ENCODE measurements at places on chromosomes 2 and 18.

DNA sequence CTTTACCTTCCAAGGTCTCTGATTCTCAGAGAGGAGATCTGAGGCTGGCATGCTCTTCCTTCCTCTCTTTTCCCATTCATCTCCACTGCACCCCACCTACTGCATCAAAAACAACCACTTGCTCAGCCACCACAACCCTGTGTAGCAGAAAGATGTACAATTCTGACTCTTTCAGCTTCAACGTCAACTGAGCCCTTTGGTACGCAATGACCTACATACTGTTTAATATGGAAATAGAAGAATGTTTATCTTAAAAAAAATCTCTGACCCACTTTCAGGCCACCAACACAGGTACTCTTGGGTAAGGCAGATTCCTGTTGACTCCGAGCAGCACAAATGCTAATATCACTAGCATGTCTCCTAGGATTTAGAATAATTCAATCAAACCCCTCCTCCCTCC is 76.2 kb upstream of the AFF3 start:
- DNase-seq, result no peak

DNA sequence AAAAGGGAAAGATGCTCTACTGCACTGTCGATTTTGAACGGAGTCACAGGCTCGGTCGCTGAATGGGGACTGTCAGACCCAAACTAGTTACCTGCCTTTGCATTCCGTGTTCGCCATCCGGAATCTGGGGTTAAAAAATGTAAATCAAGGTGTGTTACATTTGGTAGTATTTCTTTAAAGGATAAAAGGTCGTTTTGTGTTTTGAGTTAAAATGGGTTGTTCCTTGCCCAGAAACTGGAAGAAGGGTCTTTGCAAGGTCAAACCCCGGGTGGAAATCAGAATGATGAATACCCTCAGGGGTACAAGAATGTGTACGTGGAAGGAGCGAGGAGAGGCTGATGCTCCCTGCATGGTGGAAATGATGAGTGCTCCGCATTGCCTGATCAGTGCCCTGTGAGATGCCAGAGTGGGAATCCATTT is 1.0 kb downstream of the VSNL1 start:
- DNase-seq, result no peak

- DNase-seq, result no peak
These were observed 744.4 kb downstream of the KCNJ3 start for GRCh38 chr2:155442755-155443372.

DNA sequence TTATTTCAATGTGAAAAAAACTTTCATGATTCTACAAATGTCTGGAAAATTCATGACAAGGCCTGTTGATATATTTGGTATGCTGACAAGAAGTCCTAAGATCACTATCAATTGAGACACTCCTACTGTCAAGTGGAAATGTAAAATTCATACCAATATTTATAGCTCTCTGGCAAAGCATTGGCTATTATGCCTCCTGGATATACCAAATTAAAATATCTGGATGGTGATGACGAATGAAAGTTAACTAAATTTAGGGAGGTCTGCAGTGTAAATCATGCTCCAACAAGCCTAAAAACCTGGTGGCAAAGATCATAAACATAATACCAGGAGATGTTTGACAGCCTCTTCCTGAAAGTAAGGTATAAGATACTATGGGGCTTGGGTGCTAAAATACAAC is 41.1 kb upstream of the TCF4 start:
- DNase-seq, result no peak

DNA sequence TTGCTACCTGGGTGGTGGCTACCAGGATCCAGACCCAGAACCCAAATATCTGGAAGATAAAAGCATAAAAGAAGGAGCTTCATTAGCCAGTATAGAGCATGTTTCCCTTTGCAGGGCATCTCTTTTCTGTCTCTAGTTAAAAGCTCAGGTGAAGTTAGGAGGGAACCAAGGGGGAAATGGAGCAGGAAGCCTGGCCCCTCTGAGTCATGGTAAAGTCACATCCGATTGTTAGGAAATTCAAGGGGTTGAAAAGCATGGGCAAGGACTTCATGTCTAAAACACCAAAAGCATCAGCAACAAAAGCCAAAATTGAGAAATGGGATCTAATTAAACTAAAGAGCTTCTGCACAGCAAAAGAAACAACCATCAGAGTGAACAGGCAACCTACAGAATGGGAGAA is 126.9 kb downstream of the RPIA start:
- DNase-seq, result no peak

DNA sequence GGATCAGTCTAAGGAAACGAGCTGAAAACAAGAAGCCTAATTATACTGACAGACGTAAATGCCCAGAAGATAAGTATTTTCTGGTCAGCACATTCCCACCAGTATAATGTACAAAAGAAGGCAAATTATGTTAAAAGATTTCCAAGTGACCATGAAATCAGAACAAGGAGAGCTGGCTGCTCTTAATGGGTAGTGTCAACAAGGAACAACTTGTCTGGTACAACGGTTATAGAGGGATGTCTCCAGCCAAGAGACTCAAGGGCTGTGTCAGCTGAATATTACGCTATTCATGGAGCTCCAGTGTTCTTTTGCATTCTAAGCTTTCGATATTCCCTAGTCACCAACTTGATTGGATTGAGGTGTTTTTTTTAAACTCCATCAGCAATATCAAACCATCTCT is 8.6 kb upstream of the L3MBTL4 start:
- DNase-seq, result no peak

- peak; percentile 24 for DNase-seq
These were observed 616 bp downstream of the EML6 start for GRCh38 chr2:54723996-54724559.

GRCh38 chr2:162072181-162072702 is 1.8 kb downstream of the DPP4 start:
- DNase-seq, result no peak

- DNase-seq, result no peak
These were observed 88.4 kb upstream of the MGAT4A start for GRCh38 chr2:98819231-98819766.

DNA sequence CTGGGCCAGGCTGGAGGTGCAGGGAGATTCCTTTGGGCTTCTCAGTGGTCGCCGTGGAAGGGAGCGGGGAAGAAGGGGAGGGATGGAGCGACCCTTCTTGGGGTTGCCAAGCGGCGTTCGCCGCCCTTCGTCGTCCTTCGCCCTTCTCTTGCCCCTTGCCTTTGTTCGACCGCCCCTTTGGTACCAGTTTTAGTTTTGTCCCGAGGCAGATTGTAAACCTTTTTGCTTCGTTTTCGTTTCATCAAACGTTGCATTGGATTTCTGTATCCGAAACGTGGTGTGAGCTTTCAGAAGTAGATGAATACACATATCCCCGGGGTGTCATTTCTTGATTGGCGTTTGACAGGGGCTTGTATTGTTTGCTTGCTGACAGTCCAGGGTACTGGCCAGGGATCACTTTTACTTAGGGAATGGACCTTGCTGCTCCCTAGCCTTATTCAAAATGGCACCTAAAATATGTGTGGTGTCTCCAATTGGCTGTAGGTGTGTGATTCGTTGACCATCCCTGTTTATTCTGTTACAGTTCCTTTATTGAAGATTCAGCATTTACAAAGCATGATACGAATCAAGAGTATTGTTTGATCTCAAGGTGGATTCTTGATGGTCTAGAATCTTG is 788 bp downstream of the USP14 start:
- no peak for DNase-seq

GRCh38 chr2:210557721-210558120 is 1.3 kb downstream of the CPS1 start:
- DNase-seq, result no peak

- no peak for DNase-seq
These were observed 165.8 kb downstream of the TNS1 start for GRCh38 chr2:217836901-217837491.

DNA sequence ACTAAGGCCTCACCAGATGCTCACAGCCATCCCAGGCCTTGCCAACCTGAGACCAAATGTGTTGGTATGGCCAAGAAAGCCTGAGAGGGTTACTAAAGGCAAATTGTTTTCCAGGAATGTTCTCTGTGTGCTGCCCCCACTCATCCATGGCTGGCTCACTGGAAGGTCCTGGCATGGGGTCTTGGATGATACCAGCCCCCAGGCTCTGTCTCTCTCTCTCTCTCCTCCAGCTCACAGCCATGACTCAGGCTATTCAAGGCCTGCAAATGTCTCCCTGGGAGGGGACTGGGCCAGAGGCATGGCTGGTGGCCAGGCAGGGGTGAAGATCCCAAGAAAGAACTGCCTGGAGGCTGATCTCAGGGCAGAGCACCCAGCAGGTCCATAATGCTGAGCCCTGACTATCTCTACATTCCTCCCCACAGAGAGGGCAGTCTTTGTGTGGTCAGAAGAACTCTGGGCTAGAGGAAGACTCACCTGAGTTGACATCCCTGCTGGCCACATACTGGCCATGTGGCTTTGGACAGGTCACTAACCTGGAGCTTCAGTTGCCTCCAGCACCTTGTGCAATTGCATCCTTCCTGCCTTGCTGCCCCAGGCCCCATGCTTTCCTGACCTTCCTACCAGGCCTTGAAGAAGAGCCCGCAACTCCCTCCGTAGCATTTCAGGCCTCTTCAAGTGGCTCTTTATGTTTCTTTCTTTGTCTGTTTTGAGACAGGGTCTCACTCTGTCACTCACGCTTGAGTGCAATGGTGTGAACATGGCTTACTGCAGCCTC is 150.4 kb downstream of the ZFP36L2 start:
- DNase-seq, result no peak

DNA sequence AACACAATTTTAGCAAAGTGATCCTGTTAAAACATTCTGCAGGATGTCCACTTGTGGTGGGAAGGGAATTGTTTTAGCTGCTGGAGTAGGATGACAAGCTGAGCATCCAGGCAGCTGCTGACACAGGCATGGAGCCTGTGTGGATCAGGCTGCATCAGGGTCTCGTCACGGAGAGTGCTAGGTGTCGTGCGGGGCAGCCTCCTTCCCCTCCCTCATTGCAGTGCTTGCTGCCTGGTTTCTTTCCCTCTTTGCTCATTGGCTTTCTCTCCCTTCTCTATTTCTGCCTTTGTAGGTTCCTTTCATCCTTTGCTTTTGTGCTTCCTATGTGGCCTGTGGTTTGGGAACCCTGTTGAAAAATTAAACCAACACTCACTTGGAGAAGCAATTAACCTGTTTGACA is 172.9 kb downstream of the TPGS2 start:
- no peak for DNase-seq

DNA sequence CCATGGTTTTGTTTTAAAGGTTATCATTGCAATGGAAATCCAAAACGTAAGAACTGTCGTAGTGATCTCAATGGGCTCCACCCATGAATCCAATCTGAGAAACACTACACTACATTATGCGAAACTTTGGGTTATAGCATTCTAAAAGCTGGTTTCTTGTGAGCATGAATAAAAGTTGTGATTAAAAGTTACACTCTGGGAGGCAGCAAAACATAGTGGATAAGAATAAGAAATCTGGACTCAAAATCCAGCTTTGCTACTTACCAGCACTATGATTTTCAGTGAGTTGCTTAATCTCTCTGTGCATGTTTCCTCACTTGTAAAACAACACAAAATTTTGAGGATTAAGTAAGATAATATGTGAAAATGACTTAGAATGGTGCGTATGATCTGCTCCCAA is 25.7 kb upstream of the THOC1 start:
- no peak for DNase-seq

GRCh38 chr2:124286089-124286783 is 261.1 kb downstream of the CNTNAP5 start:
- no peak for DNase-seq

GRCh38 chr2:74385396-74385795 is 5.3 kb upstream of the DCTN1 start:
- DNase-seq, result no peak

DNA sequence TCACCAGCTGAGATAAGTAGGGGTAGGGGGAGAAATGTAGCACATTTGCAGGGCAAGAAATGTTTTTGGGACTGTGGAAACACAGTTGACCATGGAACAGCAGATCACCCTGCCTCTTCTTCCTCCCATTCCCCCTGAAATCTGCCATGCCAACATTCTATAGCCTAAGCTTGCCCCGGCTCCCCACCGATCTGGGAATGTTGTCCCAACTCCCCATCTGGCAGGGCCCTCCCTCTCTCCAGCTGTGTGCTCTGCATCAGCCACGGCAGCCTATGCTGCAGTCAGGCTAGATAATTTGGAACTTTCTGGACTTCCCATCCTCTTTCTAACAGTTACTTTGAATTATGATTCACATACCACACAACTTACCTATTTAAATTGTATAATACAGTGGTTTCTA is 425.1 kb upstream of the RAB6C start:
- DNase-seq, result no peak

DNA sequence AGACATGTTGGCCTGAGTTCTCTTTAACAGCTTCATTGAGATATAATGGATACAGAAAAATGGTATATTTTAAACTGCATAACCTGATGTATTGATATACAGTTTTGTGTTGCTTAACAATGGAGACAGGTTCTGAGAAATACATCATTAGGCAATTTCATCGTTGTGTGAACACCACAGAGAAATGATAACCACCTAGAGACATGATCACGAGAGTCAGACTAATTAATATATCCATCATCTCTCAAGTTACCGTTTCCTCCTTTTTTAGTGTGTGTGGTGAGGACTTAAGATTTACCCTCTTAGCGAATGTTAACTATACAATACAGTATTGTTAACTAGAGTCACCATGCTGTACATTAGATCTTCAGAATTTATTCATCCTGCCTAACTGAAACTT is 178.1 kb downstream of the FMNL2 start:
- DNase-seq, result no peak

GRCh38 chr2:109516445-109517117 is 97.2 kb downstream of the SEPTIN10 start:
- no peak for DNase-seq

GRCh38 chr2:20422402-20423271 is 24.2 kb upstream of the RHOB start:
- DNase-seq, result no peak

DNA sequence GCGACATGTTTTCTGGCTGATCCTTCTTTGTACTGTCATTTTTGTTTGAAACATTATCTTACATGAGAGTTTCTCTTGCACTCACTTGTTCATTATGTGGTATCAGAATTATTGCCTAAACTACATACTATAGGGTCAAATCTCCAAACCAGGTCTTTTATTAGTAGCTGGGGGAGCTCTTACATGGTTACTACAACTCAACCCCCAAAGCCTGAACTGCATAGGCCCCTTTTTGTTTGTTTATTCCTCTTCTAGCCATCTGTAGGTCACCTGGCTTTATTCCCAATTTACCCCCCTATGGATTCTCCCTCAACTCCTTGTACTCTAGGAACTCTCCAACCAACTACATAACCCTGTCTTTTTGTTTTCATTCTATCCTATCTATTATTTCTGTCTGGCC is 46.7 kb downstream of the PUM2 start:
- no peak for DNase-seq

- no peak for DNase-seq
These were observed 13.0 kb downstream of the AQP12A start for GRCh38 chr2:240704651-240705050.

Measured in NCI-H1417 treated with DMSO at 0.1 percent for 48 hours (cell line).